NCI-H187 treated with DMSO at 0.1 percent for 48 hours (cell line): ENCODE measurements at places on chromosomes 12 and 14.

DNA sequence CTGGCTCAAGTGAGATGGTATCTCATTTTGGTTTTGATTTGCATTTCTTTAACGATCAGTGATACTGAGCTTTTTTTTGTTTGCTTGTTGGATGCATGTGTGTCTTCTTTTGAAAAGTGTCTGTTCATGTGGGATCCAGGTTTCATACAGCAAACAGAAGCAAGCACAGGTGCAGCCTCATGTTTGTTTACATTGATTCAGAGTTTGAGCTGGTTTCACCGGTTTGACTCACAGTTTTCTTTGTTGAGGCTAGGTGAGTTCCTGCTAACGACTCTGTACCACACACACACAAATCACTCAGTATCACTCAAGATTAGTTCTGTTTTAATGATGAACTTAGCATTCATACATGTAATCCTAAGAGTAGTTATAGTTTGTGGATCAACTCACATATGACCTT, 3.7 kb downstream of the OR10G2 start:
- DNase-seq = no peak

GRCh38 chr12:71440763-71441748, 1.5 kb downstream of the LGR5 start:
- DNase-seq = no peak

- DNase-seq = no peak
These were observed 62.0 kb downstream of the DACT1 start for GRCh38 chr14:58699681-58700205.

DNA sequence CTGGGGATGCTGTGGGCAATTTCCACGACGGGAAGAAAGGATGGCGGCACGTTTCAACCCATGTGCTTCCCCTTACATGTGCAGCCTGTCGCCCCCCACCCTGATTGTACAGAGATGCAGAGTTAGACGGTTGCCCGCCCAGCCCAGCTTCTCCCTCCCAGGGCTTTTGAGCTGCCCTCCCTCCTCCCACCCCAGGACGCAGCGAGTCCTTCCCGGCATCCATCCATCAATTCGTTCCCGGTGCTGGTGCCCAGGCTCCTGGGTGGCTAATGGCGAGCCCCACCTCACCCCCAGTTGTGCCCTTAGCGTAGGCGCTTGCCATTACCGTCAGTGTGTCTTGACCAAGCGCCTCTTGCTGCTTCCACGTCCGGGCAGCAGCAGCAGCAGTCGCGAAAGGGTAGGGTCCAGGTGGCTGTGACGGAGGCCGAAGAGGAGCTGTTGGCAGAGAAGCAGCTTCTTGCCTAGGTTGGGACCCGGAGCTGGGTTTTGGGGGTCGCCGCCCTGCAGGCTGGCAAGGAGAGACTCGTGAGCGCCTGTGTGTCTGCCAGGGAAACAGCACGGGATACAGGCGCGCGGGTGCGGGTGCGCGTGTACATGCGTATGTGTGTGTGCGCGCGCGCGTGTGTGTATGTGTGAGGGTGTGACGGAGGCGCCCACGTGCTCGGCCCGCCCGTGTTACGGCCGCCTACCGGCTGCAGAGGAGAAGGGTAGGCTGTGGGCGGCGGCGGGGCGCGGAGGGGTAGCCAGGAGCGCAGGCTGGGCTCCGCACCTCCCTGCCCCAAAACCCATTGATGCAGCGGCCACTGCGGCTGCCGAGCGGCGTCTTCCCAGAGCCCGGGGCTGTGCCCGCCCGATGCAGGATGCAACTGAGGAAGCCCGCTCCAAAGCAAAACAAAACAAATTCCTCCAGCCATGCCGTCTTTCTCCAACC, at the start of gene SLC6A15:
Gene SLC6A15, minus strand, starts transcription at position 602 of the 931 bp plus-strand sequence. CDS start 20,679 bp downstream, outside the sequence.
- DNase-seq = peak; percentile 16

GRCh38 chr12:107311682-107312081, 218.3 kb upstream of the CRY1 start:
- no peak for DNase-seq

DNA sequence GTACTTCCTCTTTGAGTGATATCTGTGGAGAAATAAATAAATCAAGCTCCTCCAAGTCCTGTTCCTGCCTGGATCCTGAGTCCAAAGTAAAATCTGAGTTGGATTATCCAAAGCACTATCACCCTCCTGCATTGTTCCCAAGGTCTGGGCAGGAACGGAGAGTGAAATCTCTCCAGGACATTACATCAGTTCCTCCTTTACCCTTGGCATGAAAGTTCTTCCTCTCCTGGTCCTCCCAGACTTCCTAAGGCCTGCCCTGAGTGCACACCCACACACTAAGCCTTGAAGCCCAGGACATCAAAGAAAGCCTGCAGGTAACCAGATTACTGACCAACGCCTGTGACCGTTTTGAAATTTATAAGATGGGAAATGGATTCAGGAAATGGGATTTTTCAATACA, 206.8 kb upstream of the BCL2L14 start:
- no peak for DNase-seq

DNA sequence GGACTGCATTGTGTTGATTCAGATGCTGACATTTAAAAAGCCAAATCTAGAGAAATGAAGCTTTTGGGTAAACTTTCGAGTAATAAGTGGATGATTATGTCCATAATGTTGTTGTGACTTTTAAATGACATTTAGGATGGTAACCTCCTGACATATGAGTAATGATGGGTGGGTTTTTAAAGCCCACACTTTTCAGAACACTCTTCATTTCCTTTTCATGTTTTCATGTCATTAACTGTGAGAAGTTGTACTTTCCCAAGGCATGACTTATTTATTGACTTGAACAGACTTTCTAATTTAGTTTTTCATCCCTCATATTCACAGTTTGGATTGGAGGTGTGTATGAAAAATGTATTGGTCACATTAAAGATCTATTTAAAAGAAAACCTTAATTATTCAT, 35.5 kb downstream of the RGS6 start:
- no peak for DNase-seq

DNA sequence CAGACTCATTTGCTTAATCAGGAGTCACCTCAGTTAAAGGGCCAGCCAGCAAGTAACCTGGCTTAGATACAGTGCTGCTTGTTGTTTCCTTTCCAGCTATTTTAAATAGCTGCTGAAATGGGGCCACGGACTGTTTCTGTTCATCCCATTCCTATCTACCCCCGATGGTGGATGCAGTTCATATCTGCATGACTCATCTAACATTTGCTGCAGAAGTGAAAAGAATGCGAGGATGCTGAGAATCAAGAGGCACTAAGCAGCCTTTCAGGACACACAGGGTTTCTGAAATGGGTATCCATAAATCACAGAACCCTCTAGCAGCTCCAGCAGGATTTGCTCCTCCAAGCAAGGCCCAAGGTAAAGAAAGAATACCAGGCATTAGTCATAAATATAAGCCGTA, 60.2 kb upstream of the RTRAF start:
- no peak for DNase-seq

DNA sequence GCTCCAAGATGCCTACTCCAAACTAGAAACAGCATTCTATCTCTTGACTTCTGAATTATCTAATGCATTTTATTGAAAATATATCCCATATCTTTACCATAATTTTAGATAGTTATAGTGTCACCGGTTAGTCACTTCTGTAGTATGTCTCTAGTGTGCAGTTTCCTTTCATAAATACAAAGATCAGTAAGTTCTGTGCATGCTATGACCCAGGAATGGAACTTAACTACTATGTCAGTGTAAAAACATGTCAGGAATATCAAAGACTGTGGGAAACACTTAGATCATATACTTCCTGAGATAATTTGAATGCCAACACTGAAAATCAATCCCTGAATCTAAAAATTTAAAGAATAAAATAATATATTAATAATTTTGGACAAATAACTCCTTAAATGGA, 237.6 kb downstream of the ATXN7L3B start:
- DNase-seq = no peak

DNA sequence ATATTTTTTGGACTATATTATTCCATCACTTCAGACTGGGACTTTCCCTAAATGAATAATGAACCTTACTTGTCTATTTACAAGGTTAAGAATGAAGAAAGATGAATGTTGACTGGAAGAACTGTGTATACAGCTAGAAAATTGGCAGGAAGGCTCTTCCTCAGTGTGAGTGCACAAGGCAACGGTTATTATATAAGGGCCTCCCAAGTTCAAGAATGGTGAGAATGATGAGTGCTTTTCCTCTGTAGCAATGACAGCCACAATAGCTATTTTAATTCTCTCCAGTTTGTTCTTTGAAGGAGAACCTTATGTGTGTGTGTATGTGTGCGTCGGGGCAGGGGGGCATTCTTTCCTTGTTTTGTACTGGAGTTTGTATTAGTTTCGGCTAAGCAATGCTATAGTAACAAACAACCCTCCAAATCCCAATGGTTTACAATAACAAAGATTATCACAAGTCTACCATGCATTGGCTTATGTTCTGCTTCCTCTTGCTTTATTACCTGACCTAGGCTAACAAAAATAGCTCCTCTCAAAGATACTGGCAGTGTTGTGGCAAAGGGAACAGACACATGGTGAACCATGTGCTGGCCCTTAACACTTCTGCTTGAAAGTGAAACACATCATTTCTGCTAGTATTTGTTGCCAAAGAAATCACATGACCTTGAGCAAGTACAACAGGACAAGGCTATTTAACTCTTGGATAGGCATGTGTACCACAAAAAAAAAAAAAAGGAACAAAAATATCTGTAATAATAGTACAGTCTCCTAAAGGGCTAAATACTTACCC, 139.5 kb downstream of the RMST start:
- no peak for DNase-seq

DNA sequence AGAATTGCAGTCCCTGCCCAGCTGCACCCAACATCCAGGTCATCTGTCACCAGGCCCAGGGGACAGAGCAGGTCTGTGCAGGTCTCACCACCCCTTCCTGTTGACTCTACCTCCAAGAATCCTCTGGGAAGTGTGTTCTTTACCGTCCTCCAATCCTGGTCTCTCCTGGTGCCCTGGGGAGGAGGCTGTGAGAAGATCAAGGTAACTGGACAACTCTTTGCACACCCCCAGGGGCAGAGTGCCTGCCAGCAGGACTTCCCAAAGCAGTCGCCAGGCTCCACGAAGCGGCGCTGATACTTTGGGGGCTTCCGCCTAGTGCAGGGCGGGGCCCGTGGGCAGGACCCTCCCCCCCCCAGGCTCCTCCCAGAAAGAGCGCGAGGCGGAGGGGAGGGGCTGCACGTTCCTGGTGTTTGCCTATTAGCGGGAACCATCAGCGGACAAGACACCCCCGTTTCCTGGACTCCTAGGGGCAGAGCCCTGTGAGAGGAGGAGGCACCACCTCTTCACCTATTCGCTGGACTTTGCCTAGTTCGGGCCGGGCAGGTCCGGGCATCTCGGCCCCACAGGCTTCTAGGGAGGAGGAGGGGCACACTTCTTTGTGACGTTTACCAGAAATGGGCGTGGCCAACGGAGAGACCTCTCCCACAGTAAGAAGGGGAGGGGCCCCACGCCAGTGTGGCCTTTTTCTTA, 918.0 kb downstream of the AACS start:
- DNase-seq = no peak

DNA sequence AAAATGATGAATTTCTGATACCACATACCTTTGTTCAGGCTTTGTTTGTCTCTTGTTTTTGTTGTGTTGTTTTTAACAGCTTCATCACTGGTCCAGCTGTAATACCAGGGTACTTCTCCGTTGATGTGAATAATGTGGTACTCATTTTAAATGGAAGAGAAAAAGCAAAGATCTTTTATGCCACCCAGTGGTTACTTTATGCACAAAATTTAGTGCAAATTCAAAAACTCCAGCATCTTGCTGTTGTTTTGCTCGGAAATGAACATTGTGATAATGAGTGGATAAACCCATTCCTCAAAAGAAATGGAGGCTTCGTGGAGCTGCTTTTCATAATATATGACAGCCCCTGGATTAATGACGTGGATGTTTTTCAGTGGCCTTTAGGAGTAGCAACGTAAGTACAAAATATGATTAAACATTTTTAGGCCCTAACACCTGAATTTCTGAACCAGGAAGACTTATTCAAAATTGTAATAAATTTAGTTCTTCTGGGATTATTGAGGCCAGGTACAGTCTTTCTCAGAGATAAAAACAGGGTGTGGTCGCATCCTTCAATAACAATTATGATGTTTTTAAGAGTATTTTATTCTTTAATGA, 22.4 kb downstream of the RXYLT1 start:
- DNase-seq = no peak

DNA sequence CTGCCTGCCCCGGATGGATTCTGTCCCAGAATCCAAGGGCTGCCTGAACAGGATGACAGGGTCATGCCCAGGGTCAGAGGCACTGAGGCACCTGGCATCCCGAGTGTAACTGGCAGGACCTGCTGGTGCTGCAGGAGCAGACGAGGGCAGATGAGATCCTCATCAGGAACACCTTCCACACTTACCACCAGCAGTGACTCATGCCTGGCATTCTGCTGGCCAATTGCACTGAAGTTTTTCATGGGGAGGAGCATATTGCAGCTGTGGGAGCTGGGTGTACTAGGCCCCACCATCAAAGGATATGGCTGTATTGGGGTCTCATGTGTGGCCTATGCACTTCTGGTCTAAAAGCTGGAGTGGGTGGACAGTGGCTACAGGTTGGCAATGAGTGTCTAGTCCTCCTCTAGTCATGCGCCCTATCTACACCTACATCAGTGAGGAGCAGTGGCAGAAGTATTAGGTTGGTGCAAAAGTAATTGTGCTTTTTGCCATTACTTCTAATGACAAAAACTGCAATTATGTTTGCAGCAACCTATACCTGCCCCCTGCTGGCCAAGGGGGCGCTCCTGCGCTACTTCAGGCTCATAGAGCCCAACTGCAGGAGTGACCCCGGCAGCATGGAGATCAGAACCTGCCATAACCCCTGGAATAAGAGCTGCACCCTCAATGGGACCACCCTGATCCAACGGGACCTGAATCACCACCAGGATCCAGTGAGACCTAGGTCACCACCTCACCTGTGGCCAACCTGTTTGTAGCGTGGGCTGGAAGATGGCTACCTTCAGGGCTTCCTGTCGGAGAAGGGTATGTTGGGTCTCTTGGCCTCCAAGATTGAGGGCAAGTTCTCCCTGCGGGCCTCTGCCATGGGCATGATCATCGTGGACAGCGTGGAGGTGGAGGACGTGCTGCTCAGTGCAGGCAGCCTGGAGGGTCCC, 8.0 kb upstream of the C12orf42 start:
- no peak for DNase-seq
